CD4-positive, alpha-beta T cell treated with Interleukin-15 for 4 hours (primary cell): ENCODE measurements at places on chromosomes 16 and 17.

DNA sequence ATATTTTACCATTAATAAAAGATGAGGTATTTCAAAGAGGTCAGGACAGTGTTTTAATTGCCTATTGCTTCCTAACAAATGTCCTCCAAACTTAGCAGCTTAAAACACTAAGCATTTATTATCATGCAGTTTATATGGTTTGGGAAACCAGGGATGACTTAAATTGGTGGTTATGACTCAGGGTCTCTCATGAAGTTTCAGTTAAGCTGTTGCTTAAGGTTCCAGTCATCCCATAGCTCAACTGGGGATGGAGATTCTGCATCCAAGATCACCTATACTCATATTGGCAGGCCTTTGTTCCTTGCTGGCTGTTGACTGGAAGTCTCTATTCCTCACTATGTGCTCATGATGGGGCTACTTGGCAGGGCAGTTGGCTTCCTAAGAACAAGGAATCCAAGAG, 1329.9 kb upstream of the GOT2 start:
- DNase-seq: no peak

DNA sequence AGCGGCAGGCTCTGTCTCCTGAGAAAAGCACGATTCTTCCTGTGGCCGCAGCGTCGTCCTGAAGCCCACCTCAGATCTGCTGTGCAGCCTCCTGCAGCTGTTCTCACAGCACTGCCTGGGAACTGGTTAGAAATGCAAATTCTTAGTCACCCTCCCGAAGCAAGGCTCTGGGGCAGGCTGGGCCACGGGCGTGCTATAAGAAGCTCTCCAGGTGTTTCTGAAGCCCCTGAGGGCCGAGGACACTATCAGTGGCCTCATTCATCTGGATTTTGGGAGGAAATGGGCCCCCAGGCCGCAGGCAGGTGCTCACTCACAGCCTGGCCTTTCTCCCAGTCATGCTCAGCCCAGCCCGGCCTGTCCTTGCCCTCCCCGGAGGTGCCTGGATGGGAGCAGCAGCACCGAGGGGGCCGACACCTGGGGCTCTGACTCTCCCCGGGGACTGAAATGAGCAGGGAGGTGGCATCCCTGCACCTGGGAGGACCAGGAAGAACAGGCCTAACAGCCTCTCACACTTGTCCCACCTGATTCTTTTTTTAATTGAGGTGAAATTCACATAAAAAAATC, 10.4 kb upstream of the NLRC3 start:
- no peak for DNase-seq

GRCh38 chr17:39751016-39751543, 13.3 kb downstream of the GRB7 start:
- DNase-seq: no peak

GRCh38 chr16:63737633-63738032, 1384.2 kb downstream of the CDH11 start:
- DNase-seq: no peak

DNA sequence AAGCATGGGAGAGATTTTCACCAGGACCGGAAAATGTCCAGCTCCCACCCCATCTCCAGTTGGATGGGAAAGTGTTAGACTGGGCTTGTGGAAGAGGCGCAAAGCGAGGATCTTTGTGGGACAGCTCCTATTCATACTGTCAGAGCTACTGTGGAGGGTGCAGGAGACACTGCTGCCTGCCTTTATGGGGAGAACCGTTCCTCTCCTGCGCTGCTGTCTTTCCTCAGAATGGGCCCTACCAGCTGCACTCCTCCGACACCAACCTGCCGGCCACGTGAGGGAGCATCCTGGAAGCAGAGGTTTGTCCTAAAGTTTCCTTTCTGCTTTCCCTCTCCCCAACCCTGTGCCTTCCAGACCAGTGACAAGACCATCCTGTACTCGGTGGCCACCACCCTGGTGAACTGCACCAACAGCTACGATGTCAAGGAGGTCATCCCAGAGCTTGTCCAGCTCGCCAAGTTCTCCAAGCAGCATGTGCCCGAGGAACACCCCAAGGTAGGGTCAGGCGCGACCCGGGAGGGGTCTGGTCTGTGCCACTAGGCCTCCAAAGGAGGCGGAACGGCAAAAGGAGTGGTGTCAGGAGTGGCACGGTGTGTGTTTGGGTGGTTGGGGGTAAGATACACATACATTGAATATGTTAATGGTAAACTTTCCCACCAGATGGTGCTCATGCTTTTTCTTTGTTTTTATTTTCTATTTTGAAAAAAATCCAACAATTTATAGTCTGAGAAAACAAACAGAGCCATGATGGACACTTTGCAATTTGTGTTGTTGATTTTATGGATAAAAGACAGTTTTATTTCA, 23.0 kb downstream of the SLC35G3 start:
- peak; percentile 69 for DNase-seq

DNA sequence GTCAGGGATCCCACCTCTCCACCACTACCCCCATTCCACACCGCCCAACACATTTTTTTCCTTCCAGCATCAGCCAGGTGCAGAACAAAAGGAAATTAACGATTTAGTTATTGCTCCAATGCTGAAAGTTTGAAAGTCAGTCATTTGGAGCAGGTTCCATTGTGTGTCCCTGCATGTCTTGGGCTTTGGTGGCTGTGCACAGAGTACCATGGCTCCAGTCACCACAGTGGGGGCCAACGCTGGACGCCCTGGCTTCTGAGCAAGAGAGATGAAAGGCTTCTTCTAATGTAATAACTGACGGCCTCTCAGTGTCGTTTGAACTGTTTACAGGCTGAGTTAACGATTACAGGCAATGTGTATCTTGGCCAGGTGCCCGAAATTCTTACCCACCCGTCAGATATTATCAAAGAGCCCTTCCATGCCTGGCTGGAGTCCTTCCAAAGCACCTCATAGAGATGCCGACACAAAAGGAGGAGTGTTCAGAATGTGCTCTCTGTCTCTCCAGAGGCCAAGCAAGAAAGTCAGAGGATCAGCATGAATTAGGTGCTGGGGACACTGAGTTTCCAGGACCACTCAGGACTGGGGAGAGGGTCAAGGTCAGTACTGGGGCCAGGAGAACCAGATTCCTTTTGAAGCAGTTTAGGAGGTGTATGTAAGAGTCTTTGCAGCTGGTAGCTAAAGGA, 25.9 kb downstream of the RNF43 start:
- no peak for DNase-seq

- peak; percentile 65 for DNase-seq
Measured at GRCh38 chr17:48814504-48814903, 2.5 kb downstream of the TTLL6 start.

GRCh38 chr17:32520104-32520701, 33.4 kb downstream of the CDK5R1 start:
- DNase-seq: peak; percentile 66

DNA sequence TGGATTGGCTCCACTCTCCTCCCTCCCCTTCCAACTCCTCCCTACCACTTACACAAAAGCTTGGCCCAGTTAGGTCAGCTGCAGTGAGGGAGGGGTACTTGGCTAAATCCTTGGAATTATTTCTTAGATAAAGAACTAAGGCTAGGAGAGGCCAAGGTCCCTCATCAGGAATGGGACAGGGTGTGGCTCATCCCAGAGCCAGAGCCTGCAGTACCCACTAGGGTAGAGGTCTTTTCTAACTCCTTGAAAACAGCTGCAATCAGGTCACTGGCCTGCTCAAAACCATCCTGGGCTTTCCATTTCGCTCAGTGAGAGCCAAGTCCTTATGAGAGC, 1.9 kb upstream of the SLC46A1 start:
- no peak for DNase-seq

GRCh38 chr17:31460226-31460721, 68.8 kb downstream of the RAB11FIP4 start:
- DNase-seq: no peak

- no peak for DNase-seq
Measured at GRCh38 chr17:40432864-40433528, 10.3 kb upstream of the IGFBP4 start.

GRCh38 chr16:66904846-66905632, 13.6 kb downstream of the CDH16 start:
- DNase-seq: no peak

DNA sequence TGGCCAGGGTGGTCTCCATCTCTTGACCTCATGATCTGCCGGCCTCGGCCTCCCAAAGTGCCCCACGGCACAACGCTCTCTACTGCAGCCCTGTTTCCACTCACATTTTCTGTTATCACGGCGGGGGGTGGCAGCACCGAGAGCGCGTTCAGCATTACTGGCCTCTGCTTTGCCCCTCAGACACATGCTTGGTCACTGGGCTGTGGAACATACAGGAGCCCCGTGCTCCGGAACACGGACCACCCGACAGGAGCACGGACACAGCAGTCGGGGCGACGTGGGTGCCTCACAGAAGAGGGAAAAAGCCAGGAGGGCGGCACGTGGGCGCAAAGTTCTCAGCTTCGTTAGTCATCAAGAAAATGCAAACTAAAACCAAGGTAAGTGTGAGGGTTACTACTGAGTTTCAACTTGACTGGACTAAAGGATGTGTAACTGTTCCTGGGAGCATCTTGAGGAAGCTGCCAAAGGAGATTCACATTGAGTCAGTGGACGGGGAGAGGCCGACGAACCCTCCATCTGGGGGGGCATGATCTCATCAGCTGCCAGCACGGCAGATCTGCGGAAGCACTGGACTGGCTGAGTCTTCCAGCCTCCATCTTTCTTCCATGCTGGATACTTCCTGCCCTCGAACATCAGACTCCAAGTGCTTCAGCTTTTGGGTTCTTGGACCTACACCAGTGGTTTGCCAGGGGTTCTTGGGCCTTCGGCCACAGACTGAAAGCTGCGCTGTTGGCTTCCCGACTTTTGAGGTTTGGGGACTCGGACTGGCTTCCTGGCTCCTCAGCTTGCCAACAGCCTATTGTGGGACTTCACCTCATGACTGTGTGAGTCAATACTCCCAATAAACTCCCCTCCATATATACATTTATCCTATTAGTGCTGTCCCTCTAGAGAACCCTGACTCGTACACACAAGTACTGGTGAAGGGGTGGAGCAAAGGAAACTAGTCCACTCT, 106.8 kb downstream of the ZNF778 start:
- no peak for DNase-seq

DNA sequence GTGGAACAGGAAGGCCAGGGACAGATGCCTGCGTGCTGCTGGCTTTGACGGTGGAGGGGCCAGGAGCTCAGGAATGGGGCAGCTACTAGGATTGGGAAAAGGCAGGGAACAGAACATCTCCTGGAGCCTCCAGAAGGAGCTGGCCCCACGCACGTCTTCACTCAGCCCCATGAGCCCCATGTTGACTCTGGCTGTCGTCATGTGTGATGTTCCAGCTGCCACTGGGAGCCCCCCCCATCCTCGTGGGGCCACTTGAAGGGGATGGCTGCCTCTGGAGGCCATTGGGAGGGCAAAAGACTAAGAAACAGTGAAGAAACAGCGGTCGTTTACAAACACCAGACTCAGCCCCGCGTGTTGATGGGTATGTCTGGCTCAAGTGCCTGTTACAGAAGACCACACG, 18.5 kb upstream of the APRT start:
- DNase-seq: no peak

DNA sequence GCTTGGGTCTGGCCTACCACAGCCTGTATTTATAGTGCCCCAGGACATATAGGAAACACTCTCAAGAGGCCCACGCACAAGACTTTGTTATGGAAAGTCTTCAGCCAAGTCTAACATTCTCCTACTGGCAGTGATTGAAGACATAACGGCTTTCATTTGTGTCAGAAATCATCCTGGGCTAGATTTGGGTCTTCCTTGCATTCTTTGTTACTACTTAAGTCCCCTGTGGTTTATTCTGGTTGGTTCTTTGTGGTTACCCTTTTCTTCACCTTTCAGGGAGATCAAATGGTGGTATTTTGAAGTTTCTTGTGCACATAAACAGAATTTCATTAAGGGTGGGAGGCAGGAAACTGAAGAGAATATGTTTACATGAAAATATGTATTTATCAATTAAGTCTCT, 37.7 kb downstream of the REXO5 start:
- DNase-seq: no peak

DNA sequence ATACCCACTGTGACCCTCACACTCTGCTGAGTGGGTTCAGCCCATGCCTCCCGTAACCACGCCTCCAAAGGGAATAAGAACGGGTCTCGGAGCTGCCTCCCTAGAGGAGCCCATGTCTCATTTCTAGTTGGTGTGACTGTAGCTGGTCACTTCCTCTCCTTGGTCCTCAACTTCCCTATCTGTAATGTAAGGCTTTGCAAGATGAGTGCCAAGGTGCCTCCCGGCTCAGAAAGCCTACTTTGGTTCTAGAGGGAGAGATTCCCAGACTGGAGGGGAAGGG, 20.8 kb downstream of the C16orf74 start:
- no peak for DNase-seq

DNA sequence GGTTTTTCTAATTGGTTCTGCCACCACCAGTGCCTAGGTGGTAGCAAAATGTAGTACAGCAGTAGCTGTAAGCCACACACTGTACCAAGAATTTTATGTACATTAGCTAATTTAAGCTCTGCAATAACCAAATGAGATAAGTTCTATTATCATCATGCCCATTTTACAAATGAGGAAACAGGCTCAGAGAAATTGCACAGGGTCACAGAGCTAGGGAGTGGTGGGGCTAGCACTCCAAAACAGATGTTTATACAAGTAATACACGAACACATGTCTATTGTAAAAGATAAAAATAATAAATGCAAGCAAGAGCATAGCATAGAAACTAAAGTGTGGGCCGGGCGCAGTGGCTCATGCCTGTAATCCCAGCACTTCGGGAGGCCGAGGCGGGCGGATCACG, 13.6 kb downstream of the RSAD1 start:
- DNase-seq: no peak

GRCh38 chr17:3973495-3974137, 9.4 kb upstream of the ATP2A3 start:
- DNase-seq: no peak

- no peak for DNase-seq
Measured at GRCh38 chr16:66575060-66575459, 4.2 kb upstream of the CMTM2 start.

GRCh38 chr17:68102318-68102758, 66.8 kb downstream of the KPNA2 start:
- peak; percentile 29 for DNase-seq

DNA sequence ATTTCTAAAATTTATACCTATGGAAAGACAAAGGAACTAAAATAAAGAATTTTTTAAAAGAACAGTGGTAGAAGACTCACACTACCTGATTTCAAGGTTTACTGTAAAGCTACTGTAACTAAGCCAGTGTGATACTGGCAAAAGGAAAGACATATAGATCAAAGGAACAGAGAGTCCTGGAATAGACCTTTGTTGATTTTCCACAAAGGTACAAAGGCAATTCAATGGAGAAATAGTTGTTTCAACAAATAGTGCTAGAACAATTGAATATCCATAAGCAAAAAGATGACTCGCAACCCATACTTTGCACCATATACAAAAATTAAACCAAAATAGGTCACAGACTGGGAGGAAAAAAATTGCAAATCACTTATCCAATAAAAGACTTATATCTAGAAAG, 36.7 kb downstream of the MYH10 start:
- no peak for DNase-seq

GRCh38 chr17:7988750-7989178, 13.7 kb upstream of the GUCY2D start:
- peak; percentile 90 for DNase-seq

- no peak for DNase-seq
Measured at GRCh38 chr17:2844416-2844815, 48.2 kb downstream of the RAP1GAP2 start.
